Hepatocyte (in vitro differentiated cells): ENCODE measurements at places on chromosomes 2 and 18. TPM values are rescaled to one million over a fixed set of nuclear protein-coding genes. Genes with fewer than 3 reads are reported as not detected.

- H3K36me3 ChIP-seq = no peaks in the 10 kb centered on the region
- no peak for DNase-seq
- H3K4me1 ChIP-seq = no peaks in the 10 kb centered on the region
- no peaks in the 10 kb centered on the region for H3K27me3 ChIP-seq
Measured at GRCh38 chr2:111698089-111698488, 185.9 kb downstream of the ANAPC1 start.

Gene AFF3
- 5.2 and 7.3 TPM in 2 replicates for total RNA-seq

- H3K27me3 ChIP-seq = no peaks in the 10 kb centered on the region
- H3K36me3 ChIP-seq = no peaks in the 10 kb centered on the region
- H3K4me1 ChIP-seq = peaks cover 10% of the 10 kb centered on the region
- H3K27ac ChIP-seq = peak overlapping the region; percentile 51
- DNase-seq = no peak
Measured at GRCh38 chr2:238790126-238790832, 57.6 kb upstream of the TWIST2 start.

- H3K4me3 ChIP-seq = peak within 1 kb of the TSS; percentile 46
- H3K27ac ChIP-seq = peak within 1 kb of the TSS; percentile 86
- no peaks in the 10 kb centered on the region for H3K27me3 ChIP-seq
Measured at GRCh38 chr2:135530313-135531230, at the start of gene ZRANB3. ZRANB3 (minus strand) TSS chr2:135531218.
